ENCODE measurements at places on chromosomes 3 and 15.

DNA sequence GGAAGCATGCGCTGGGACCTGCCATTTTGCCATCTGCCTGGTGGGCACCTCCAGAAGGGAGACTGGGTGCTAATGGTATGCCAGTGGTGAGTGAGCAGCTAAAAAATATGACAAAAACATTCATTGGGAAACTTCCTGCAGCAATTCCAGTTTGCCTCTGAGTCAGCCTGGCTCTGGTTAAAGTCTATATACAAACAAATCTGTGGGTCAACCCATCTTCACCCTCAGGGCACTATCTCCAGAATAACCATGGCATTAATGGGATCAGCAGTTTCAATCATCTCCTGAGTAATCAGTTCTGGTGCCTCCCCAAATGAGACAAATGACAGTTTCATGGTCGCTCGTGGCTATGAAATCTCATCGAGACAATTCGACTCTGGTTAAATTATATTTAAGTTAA is 21.5 kb downstream of the FRMD4B start:
- DNase-seq, result no peak

- DNase-seq, result no peak
These were observed 125.1 kb upstream of the ZBTB20 start for GRCh38 chr3:115272036-115272824.

DNA sequence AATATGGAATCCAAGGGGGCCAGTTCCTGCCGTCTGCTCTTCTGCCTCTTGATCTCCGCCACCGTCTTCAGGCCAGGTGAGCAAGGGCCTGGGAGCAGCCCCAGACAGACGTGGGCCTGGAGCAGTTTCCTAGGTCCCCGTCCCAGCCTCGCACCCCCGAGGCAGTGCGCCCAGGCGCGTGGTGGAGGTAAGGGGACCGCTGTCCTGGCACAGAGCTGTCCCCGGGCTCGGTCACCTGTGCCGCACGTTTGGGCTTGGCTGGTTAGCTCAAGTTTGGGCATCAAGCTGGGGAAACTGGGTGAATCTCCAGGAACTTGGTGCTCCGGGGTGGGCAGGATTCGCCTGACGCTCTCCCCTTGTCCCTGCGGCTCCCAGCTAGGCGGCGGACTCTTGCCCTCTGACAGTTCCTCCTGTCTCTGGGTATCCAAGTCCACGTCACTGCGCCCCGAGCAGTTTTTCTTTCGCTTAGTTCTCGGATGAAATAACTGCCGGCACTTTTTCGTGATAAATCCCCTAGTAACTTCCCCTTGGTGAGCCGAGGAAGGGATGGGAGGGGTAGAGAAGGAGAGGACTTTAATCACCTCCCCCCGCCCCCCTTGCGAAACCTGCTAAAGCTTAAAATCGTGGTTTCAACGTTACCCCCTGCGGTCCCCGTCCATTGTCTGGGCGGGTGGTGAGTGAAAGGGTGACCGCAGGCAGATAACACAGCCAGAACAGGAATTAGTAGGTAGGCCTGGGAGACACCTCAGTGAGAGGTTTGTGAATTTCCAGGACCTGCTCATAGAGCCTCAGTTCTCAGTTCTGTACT is 901 bp downstream of the ALCAM start:
- no peak for DNase-seq

GRCh38 chr3:55518451-55518850 is 31.3 kb upstream of the WNT5A start:
- DNase-seq, result no peak

DNA sequence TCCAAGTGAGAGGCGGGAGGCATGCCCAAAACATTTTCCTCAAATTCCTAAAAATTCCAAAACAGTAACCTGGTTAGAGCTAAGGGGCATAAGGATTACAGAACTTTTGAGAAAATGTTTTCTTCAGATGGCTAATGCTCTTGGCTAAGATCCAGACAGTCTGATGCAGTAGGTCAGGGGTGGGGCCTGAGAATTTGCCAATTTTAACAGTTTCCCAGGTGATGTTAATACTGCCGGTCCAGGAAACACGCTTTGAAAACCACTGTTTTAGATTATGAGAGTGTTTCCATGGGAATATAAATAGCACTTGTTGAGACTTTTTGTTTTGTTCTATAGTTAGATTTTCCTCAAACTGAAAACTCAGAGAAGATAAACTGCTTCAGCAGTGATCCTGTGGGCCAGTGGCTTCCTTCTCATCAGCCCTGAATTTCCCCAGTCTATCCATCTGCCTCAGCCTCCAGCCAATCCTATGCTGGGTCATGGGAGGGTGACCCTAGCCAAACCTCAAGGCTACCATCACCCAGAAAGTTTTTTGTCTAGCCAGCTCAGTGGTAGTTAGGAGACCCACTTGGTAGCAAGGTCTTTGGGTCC is 71.6 kb upstream of the ACP3 start:
- no peak for DNase-seq

DNA sequence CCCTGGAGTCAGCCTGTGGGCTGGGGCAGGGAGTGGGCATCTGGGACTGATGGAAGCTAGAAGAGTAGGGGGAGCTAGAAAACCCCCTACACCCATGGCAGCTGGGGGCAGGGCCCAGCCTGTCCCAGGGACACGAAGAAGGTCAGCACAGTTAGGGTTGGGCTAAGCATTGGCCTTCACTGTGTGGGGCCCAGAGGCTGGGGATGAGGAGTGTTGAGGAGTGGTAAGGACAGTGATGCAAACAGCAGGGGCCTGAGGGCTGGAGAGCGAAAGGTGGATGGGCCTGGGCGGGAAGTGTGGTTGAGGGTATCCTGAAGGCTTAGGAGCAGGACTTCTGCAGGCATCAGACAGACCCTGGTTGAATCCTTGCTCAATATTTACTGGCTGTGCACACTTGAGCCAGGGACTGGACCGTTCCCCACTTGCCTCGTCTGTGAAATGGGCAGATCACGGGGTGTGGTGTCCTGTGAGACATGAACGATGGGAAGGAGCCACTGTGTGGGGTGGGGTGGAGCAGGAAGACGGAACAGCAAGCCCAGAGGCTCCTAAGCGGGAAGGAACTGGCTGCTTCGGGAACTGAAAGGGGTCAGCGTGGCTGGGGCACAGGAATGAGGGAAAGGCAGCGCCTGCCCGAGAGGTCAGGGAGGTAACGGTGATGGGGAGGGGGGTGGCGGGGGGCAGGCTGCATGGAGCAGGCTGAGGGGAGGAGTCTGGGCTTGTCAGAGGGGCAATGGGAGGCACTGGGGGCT is 7.3 kb downstream of the PRKCD start:
- no peak for DNase-seq

GRCh38 chr3:78951342-78951945 is 816.4 kb downstream of the ROBO1 start:
- DNase-seq, result no peak

- no peak for DNase-seq
These were observed 164.5 kb upstream of the PROK2 start for GRCh38 chr3:71949442-71949841.

DNA sequence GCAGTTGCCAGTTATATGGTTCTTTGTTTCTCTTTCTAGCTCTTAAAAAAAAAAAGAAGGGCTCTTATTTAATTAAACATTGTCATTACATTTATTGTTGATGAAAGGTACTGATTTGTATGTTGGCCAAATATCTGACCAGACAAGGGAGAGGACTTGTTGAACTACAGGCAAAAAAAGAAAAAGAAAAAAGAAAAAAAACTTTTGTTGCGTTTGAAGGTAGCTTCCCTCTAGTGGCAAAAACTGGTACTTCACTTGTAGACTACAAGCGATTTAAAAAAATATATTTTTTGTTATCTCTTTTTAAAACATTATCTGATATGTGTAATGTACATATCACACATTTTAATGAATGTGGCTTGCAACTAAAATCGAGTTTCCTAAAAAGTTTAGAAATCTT is 280.6 kb downstream of the ROBO2 start:
- no peak for DNase-seq

GRCh38 chr3:41751597-41751996 is 210.3 kb downstream of the ULK4 start:
- no peak for DNase-seq

GRCh38 chr3:150746791-150747590 is 16.0 kb downstream of the SIAH2 start:
- no peak for DNase-seq

GRCh38 chr3:46143951-46144473 is 64.1 kb downstream of the CCR1 start:
- DNase-seq, result no peak

GRCh38 chr3:35263477-35263876 is 375.8 kb upstream of the ARPP21 start:
- DNase-seq, result no peak

- DNase-seq, result no peak
These were observed 3.0 kb downstream of the SMC4 start for GRCh38 chr3:160402221-160403027.

- no peak for DNase-seq
These were observed 862.5 kb downstream of the CADM2 start for GRCh38 chr3:85821130-85821756.

- DNase-seq, result no peak
These were observed 322.8 kb downstream of the ZNF621 start for GRCh38 chr3:40847551-40847992.

DNA sequence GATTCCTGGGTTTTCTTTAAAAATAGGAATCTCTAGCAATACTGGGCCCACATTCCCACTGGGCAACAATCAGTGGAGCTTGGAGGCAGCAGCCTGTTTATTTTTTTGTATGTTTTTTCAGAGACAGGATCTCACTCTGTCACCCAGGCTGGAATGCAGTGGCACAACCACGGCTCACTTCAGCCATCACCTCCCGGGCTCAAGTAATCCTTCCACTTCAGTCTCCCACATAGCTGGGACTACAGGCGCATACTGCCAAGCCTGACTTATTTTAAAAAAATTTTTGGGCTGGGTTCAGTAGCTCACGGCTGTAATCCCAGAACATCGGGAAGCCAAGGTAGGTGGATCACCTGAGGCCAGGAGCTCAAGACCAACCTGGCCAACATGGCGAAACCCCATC is 29.1 kb upstream of the GNB5 start:
- no peak for DNase-seq

DNA sequence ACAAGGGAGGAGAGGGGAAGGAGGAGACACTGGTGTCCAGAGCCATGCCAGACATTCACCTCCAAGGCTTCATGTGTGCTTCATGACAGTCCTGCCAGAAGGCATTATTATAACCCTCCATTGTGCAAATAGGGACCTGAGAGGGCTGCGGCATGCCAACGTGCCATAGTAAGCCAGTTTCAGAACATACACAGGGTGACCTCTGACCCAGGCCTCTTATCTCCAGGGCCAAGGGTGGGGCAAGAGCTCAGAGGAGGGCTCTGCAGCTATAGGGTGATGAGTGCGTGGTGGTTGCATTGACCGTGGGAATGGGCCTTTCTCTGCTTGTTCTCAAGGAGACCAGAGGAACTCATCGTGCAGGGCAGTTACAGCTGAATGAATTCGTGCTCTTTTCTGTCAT is 9.7 kb upstream of the ACSBG1 start:
- no peak for DNase-seq

DNA sequence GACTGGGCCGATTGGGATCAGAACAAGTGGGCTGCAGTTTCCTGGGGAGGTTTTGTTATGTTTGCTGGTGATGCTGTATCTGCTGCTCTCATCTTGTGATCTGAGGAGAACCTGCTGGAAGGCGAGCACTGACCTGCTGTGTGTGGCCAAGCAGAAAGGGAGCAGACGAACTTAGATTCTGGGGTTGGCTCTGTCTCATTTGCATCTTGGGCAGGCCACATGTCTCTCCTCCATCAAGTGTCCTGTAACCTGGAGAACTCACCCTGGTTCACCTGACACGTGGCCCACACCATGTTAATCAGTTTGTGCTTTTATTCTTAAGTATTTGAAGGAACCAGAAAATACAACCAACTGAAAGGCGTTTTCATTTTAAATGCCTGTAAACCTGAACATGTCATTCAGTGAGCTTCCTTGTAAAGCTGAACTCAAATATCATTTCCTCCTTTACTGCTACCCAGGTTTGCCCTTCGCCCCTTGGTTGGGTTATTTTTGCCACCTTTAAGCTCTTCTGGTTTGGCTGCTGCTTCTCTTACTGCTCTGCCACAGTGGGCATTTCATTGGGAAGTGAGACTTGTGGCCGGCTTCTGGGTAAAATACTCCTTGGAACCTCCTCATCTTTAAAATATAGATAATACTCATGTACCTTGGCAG is 33.5 kb upstream of the TRAK1 start:
- no peak for DNase-seq

DNA sequence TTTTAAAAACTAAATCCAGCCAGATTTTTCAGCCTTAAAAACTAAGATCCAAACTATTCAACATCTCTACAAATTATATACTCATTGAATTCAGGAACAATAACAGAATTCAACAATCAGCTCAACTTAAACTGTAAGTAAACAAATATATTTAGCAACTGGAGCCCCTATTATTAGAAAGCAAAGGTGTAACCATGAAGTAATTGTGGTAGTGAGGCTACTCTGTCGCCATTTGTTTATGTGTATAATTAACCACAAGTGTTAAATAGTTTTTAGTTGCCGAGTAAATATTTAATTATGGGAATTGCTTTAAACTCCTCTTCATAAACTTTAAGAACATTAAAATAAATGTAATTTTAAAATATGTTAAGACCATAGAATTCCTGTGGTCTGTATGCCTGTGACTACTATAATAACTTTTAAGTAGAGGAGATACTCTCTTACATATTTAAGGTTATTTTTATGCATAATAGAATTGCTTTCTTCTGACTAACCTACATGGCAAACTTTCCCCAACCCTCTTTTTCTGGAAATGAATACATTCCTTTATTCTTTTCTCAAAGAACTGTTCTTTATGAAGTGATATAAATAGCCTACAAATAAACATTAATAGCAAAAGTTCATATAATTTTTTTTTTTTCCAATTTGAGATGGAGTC is 51.2 kb downstream of the MFN1 start:
- DNase-seq, result no peak

- DNase-seq, result no peak
These were observed 33.4 kb downstream of the OSBPL10 start for GRCh38 chr3:31947671-31948091.

GRCh38 chr15:77504306-77504705 is 83.6 kb downstream of the HMG20A start:
- no peak for DNase-seq

DNA sequence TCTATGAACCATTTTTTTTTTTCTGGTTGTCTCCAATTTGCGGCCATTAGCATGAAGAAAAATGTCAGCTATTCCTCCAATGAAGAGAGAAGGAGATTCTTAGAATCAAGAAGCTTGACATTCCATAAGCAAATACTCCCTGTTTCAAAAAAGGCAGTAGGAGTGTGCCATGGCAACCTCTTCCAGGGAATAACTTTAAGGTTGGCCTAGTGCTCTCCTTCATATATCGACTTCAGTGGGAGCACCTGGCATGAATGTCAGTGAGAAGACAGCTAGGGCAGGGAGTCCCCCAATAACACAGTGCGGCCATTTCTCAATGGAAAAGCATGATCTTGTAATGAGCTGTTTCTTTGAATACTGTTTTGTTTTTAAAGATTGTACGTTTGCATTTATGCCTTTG is 493.0 kb upstream of the ATP11B start:
- no peak for DNase-seq

Data from cortex of kidney (tissue), 1 donor.